Heart right ventricle (tissue), 16 donors: ENCODE measurements at places on chromosomes 12 and 14.
A peak's percentile ranks its signal among the peaks of the same experiment; 100 is the strongest.

DNA sequence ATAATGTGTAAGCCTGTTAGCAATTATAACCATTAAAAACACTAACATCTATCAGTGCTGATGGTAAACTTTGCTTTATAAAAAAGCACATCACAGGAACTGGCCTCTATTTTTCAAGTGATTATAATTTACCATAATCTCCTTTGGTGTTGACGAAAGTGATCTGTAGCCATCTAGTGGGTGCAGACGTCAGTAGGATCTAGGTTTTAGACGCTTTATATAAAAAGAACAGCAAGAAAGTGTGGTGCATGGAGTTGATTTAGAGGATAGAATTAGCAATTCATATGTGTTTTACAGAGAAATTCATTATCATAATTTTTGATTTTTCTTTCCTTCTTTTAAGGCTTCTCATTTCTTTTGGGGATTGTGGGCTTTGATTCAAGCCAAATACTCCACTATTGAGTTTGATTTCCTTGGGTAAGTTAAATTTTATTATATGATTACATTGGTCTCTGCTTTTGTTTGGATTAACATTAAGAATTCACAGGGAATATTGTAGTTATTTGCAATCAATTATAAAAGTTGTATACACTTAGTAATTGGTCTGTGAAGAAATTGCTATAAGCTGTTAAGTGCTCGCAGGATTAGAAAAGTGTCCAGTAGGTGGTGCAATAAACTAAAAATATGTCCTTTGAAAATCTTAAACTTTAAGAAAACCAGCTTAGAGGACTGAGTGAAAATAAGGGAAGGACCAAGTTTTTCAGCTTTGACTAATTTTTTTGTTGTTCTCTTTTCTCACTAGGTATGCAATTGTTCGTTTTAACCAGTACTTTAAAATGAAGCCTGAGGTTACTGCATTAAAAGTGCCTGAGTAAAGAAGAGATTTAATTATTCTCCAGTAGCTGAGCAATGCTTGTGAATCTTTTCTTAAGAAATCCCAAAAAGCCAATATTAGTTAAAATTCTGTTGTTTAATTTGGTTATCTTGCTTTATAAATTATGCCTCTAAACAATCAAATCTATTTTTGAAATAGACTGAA lies 59.5 kb downstream of the ETNK1 start:
- DNase-seq, result no peak

GRCh38 chr12:47534695-47535094 lies 171.1 kb downstream of the RPAP3 start:
- DNase-seq, result no peak

DNA sequence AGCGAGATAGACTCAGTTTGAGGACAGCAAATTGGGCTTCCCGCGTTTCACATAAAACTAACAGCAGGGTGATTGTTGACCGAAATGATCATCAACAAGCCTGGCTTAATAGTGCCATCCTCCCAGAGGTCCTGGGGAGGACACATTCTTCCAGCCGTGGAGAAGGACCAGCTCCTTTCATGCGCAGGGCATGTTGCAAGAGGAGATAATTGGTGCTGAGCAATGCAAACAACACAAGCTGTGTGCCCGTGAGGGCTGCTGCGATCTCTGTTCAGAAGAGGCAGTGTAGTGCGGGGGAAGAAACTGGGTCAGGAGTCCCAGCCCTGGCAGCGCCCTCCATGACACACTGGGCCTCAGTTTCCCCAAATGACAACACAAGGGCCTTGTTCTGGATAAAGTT lies 54.3 kb downstream of the CCDC85C start:
- DNase-seq, result no peak

GRCh38 chr12:88553941-88554658 lies 26.2 kb downstream of the KITLG start:
- no peak for DNase-seq

DNA sequence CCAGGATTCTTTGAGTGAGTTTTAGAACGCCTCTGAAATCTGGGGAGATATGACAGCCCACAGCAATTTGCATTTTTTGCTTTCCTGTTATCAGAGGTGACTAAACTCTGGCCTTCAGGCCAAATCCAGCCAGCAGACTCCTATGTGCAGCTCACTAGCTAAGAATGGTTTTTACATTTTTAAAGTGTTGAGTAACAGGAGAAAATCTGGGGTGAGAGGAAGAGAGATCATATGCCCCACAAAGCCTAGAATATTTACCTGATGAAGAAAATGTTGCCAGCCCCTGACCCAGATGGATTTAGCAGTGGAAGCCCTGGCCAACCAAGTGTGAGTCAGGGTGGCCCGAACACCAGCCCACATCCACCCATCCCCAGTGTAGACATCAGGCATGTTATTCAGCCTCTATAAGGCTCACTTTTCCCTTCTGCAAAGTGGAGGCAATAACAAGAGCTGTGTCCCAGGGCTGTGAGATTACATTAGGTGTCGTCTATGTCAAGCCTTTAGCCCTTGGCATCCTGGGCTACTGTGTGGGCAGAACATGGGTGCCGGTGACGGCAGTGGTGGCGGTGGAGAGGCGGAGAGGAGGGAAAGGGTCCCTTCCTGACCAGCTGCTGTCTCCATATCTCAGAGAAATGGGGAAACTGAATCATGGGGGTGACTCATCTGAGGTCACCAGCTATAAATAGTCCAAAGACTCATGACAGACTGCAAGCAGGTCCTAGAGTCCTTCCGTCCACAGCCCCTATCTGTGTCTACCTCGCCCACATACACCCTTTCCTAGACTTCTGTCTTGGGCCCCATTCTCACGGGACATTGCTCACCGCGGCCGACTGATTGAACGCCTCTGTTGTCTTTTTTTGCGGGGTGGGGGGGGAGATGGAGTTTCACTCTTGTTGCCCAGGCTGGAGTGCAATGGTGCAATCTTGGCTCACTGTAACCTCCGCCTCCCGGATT lies 32.6 kb upstream of the CD9 start:
- DNase-seq, result peak; percentile 80

DNA sequence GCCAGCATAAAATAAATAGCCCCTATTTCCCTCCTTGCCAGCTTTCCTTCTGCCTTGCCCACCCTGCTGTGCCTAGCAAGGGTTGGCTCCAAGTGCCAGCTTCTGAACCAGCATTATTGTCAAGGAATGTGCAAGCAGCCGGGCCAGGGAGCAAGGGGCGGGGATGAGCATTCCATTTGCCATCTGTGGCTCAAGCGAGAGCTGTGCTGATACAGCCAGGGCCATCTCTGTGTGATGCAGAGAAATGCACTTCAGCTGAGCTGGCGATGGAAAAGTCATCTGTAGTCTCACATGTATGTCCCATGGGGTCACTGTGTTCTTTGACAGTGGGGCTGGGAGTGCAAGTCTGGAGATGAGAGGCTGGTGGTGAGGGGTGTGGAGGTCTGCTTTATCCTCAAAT lies 137.3 kb downstream of the SUDS3 start:
- DNase-seq, result no peak

DNA sequence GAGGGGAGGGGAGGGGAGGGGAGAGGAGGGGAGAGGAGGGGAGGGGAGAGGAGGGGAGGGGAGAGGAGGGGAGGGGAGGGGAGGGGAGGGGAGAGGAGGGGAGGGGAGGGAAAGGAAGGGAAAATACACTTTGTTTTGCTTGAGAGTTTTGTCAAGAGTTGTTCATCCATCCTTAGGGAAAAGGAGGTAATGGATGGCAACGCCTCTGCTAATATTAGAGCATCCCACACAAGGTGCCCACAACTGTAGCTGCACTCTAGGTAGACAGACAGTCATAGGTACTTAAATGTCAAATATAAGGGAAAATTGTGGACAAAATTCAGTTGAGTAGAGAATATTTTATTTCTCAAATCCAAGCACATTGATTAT lies 2.5 kb upstream of the SSH1 start:
- no peak for DNase-seq

GRCh38 chr14:34676516-34677211 lies 37.7 kb downstream of the CFL2 start:
- no peak for DNase-seq

GRCh38 chr12:59570145-59570544 lies 25.7 kb upstream of the SLC16A7 start:
- no peak for DNase-seq

- DNase-seq, result no peak
Observed at GRCh38 chr12:91180582-91181395, 1.8 kb downstream of the DCN start.

DNA sequence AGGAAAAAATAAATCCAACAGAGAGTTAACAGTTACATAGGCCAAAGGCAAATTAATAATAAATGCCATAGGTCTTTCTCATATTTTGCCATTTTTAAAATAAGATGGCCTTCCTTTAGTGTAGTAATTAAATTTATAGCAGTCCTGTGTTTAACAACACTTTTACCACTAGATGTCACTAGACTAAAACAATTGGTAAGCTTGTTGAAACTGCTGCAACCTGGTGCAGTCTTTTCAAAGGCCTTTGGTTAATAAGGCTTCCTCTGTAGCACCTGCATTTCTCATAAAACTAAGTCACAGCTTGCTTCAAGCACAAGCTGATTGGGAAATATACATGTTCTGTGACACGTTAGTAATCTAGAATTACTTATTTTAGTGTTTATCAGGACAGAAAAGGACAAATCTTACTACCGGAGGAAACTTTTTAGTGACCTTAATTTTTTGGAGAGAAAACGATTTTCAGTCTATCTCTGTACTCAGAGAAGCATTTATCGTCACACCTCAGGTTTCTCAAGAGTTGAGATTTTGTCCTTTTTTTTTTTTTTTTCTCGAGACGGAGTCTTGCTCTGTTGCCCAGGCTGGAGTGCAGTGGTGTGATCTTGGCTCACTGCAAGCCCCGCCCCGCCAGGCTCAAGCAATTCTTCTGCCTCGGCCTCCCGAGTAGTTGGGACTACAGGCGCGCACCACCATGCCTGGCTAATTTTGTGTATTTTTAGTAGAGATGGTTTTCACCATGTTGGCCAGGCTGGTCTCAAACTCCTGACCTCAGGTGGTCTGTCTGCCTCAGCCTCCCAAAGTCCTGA lies 20.0 kb downstream of the BORCS5 start:
- DNase-seq, result no peak

DNA sequence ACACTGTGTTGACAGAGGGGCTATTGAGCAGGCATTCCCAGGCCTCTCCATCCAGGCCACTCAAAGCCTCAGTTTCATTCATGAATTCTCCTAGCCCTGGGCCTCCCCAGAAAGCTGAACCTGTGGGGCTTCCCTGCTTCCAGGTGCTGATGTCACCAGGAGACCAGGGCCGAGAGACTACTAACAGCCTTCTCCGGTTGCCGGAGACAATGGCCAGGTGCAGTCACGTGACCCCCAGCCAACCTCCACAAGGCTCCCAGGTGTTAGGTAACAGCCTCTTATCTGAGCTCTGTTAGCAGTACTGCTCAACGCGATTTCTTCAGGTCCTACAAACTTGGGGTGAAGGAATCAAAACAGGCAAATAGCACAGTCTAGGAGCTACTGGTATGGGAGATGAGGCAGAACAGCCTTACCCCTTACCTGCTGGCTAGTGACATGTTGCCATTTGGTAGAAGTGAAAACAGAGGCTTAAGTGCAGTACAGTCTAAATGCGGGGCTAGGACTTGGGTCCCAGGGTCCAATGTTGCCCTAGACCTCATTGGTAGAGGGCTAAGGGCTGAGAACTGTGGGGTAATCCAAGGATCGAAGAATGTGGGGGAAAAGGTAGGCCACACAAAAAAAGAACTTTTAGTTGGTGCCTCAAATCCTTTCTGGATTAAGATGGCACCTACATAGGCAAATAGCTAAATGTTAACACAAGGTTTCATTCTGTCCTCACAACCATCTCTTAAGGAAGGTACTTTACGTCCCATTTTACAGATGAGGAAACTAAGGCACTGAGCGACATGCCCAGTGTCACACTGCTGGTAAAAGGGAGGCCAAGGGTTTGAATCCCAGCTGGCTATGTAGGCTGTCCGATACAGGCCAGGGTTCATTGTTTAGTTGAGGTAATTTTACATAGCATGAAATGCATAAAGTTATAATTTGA lies 3.8 kb downstream of the CCDC88C start:
- no peak for DNase-seq

GRCh38 chr12:6253278-6253677 lies 53.1 kb downstream of the CD9 start:
- no peak for DNase-seq

DNA sequence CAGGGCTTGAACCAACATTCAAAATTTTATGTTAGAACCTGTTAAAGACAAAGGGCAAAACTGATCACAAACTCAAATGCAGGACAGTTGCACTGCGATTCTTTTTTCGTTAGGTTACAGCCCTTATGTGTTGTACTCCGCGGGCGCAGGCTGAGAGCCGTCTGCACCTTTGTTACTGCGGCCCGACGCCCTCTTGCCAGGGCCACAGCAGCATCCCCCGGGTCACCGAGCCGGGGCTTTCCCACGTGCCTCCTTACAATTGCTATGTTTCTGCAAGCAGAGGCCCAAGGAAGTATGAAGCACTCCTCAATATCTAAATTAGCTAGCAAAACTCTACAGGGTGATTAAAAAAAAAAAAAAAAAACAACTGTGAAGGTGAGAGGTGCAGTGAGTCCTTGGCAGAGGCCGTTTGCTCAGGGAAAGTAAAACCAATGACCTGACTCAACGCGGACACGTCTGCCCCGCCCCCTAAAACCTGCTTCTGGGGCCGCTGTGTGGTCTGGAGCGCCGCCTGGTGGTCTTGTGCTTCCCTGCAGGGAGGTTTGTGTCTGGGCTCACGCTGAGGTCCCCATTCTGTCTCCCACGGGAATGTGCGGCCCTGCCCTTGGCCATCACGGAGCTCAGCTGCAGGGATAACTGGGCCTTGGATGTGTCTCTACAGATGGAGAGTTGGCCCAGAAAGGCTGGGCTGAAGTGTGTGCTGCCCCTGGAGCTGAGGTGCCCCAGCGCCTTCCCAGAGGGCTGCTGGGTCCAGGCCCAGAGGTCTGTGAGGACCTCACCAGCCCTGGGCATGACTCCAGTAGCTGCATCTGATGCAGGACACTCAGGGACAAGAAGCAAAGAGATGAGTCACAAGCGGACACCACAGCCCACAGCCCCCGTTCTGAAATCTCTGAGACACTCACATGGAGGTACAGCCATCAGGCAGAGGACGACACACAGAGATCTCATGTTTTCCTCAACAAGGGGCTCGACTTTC lies 418.5 kb downstream of the TMEM121 start:
- DNase-seq, result peak; percentile 40

- DNase-seq, result no peak
Observed at GRCh38 chr12:94638521-94638920, 11.8 kb downstream of the TMCC3 start.

- no peak for DNase-seq
Observed at GRCh38 chr14:102157346-102157745, 17.6 kb downstream of the WDR20 start.

- no peak for DNase-seq
Observed at GRCh38 chr14:23000860-23001259, 9.1 kb downstream of the C14orf93 start.

DNA sequence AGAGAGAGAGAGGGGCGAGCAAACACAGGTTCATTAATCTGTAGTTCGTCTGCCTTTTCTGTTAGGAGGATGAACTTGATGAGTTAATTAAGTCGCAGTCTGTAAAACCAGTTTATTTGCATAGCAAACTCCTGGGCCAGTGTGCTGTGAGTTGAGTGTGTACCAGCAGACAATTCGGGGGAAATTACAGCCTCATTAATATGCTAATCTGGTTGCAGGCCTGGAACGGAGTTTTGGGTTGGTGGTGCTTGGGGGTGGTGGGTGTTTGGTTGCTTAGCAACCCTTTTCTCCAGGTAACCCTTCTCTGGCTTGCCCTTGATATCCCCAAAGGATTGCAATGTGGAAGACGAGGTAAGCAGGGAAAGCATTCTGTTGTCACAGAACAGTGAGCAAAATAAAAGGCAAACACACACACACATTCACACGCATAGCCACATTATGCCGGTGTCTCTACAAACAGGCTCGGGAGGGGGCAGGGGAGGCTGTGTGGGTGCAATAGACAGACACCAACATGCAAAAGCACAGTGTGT lies 29.2 kb upstream of the LHX5 start:
- DNase-seq, result no peak

- DNase-seq, result peak; percentile 68
Observed at GRCh38 chr12:3256103-3256631, 179.0 kb downstream of the TSPAN9 start.
